ENCODE measurements at places on chromosomes 1 and 21.

DNA sequence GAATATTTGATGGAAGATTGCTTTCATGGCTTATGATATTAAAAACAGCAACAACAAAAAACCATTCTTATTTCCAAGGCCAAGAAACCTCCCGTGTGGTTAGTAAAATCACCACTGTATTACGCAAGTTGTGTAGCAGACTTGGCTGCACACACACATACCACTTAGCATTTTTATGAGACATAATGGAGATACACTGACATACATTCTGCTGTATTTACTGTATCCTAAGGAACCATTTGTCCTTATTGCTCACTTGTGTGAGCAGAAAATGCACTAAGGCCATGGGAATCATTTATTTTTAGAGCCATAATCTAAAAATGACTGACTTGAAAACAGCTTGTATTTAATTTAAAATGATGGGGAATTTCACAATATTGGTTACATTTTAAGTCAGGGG is 584 bp upstream of the C1orf141 start:
- no peak for DNase-seq

DNA sequence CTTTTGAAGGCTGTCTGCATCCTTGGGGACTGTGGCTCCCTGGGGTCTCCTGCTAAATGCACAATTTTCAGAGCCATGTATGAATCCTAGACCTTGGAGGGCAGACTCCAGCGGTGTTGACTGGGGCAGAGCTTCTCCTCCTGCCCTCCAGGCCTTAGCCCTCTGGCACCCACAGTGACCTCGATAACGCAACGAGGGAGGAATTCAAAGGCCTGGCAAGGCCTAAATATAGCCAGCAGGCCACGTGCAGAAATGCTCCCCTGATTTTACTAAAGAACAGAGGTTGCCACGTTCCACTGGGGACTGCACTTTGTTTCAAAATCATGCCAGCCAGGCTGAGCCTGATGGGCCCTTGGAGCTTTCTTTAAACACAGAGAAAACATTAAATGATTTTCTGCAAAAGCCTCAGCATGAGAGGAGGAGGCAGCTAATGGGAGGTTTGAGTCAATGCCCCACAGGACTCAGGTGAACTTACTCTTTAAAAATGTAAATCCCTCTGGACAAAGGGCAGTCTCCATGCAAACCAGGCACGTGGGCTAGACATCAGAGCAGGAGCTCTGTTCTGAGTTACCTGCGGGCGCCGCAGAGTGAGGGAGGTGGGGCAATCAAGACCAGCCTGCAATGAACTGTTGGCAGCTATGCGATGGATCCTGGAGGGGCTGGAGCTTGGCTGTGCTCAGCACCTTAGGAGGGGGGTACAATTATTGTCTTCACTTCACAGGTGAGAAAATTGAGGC is 28.0 kb downstream of the GRIK3 start:
- no peak for DNase-seq

DNA sequence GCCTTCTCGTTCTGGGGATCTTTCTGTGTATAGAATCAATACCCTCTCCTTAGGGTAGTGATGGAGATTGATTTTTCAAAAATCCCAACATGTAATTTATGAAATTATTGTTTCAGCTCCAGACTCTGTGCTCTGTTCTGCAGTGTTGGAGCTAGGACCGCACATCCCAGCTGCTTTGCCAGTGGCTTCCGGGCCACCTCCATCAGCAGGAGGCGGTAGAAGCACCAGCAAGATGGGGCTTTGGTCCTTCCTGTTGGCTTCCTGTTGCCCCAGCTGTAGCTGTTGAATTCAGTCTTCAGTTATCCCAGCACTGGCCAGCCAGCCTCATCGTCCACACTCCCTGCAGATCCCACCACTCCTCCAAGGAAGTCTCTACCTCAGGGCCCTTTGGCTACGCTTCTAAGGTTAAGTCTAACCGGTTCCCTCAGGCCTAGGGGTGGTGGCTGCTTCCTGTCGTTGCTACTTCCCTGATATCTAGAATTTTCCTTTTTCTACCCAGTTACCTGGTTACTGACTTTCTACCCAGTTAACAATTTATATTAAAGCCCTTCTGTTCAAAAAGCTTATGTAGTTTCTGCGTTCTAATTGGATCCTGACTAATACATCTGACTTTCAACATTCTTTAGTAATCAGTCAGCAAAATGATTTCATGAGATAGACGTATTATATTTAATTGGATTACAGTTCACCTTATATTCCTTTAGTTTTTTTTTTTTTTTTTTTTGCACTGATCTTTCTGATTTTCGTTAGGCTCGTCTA is 24.6 kb downstream of the GALNT2 start:
- DNase-seq: peak; percentile 33

DNA sequence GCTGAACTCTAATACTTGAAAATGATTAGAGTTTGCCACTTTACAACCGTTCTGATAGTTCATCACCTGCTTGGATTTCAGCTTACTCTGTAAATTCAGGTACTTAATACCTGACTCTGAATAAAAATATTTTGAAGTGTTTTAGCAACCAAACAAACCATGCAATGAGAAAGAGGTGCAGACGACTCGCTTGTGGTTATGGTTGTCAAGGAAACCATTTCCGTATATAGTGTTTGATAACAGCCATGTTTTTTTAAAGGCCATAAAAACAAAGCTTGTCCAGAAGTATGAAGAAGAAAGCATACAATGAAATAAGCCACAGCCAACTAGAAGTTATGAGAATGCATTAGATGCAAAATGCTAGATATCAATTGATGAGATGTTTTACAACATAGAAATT is 167.2 kb upstream of the HMCN1 start:
- no peak for DNase-seq

DNA sequence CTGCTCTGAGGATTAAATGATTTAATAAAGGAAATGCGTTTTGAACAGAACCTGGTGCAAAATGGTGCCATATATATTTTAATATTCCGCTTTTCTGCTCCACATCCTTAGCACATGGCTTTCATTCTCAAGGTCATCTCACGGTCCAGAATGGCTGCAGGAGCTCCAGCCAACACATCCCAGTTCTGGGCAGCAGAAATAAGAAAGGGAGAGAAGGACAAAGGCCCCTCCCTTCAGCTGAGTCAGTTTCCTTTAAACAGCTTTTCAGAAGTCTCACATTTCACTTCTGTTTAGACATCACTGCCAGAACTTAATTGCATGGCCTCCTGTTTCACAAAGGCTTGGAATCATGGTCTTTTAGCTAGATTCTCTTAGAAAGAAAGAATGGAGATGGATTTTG is 75.2 kb upstream of the LRRN2 start:
- DNase-seq: no peak

- no peak for DNase-seq
These were observed 126.5 kb downstream of the SPATA46 start for GRCh38 chr1:162250004-162250730.

DNA sequence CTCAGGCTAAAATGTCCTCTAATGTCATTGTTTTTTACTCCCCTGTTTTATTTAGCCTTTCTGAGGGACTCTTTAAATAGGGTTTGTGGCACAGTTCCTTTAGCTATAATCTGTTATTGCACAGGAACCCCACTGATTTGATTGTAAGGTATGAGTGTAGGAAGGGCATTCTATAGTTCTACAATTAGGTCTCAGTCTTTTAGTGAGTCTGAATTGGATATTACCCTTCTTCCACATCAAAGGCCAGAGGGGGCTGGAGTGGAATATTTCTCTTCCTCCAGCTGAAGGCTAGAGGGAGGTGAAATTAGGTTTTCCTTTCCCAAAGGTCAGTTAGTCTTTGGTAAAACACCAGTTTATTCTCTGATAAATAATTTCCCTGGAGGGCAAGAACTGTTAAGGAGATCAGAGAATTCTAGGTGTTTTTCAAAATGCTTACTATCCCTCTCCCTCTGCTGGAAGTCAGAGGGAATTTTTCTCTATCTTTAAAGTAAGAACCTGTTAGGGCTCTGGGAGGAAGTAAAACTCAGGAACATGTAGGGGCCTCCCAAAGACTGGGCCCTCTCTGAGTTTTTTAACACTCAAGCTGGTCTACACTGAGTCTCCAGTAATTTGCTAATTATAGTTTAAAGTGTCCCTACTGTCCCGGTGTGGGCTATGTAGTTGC is 176.3 kb upstream of the ZNHIT6 start:
- DNase-seq: no peak

GRCh38 chr1:41894101-41894807 is 24.5 kb downstream of the HIVEP3 start:
- no peak for DNase-seq

DNA sequence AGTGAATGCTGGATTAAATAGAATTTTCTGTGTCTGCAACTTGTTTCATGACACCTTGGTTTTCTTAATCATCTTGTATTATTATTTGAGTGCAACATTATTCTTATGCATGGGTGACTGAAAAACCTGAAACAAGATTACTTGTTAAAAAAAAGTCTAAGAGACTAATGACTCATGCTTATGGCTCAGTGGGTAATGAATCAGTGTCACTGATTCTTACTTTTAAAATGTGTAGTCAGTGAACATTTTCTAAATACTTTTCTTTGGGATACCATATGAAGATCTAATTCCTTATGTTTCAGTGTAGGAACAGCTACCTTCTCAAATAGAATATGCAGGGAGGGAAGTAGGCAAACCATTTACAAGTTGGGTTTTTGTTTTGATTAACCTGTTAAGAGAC is 65.5 kb downstream of the PRKAA2 start:
- DNase-seq: no peak

DNA sequence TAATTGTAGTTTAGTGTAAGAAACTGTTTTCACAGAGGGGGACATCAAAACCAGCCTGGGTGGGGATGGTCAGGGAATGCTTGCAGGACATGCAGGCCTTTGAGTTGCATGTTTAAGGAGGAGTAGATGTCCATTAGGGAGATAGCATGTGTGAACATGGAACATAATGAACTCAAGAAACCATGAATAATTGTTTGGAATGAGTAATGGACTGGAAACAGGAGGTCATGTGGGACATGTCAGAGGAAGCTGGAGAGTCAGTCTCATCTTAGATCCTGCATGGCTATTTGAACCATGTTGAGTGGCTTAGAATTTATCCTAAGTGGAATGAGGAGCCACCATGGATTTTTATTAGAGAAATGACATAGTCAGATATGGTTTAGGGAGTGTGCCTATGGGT is 86.4 kb downstream of the RPE65 start:
- DNase-seq: no peak

DNA sequence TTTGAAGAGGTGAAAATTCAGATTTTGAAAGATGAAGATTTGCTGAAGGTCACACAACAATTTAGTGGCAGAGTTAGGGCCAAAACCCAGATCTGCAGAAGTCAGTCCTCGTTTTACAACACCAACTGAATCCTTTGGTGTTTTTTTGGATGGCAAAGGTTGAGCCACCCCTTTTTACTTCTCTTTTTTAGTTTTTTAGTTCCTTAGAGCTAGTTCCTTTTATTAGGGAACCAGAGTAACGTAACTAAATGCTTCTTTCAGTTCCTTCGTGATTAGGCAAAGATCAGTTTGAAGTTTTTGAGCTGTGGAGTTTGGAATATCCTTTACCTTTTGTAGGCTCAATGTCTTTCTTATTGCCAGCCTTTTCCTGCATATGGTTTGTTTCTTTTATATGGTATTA is 67.9 kb upstream of the ARID1A start:
- DNase-seq: no peak

GRCh38 chr1:203625628-203626019 is 1.0 kb upstream of the ATP2B4 start:
- peak; percentile 76 for DNase-seq

DNA sequence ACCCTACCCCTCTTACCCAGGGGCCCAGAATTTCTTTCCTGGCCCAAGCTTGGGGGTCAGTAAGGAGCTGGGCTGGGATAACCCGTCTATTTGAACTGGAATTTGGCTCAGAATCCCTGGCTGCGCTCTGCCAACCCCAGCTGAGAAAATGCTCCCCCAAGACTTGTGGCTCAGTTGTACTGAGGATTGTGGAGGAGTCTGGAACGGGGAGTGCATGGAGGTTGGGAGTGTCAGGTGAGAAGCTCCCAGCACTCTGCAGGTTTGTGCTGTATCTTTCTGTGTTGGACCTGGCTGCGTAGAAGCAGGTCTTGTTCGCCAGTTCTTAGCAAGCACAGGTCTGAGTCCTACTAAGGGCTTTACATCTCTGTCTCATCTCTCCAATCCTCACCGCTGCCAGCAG is 1.6 kb downstream of the TCEA3 start:
- no peak for DNase-seq

- DNase-seq: peak; percentile 25
These were observed 34.6 kb downstream of the RUNX1 start for GRCh38 chr21:35014302-35015041.

- peak; percentile 8 for DNase-seq
These were observed 252.1 kb downstream of the KAZN start for GRCh38 chr1:14850563-14850962.

- no peak for DNase-seq
These were observed 6.8 kb downstream of the XKR8 start for GRCh38 chr1:27966402-27967105.
